ENCODE measurements at places on chromosomes 5 and 9.

- DNase-seq: no peak
Observed at GRCh38 chr5:129639331-129639730, 108.6 kb upstream of the MINAR2 start.

DNA sequence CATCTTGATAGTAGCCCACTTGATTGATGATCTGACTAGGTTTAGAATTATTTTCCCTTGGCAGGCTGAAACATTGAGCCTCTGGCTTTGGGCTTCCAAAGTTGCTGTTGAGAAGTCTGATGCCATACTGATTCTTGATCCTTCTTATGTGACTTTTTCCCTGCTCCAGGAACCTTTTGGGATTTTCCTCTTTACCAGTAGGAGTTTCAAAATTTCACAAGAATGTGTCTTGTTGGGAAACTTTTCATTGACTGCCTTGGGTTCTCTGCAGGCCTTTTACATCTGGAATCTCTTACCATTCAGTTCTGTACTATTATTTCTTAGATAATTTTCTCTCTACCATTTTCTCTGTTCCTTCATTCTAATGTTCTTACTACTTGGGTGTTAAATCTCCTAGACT, 20.0 kb downstream of the STC2 start:
- DNase-seq: no peak

- DNase-seq: no peak
Observed at GRCh38 chr5:142063878-142064331, 44.7 kb upstream of the NDFIP1 start.

- no peak for DNase-seq
Observed at GRCh38 chr5:103357636-103358035, 99.1 kb downstream of the MACIR start.

GRCh38 chr9:126295516-126295915, 31.1 kb upstream of the MVB12B start:
- DNase-seq: no peak

DNA sequence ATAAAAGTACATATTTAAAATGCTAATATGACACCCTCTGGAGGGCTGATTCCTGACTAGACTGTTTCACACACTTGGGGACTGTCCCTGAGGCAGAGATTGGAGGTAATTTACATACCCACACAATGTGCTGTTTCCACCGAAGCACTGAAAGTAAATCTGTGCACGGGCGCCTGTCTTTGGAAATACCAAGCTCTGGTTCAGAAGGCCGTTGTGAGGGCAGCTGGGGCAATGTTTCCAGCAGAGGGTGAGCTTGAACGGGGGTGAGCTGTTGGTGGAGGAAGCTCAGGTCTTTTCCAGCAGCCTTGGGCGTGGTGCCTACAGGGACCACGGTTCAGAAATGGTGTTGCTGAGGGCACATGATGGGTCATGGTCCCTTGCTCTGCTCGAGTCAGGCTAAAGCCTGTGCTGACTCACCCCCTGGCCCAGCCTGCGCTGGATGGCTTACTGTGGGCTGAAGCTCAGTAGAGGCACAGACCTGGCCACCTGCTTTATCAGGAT, 25.8 kb upstream of the HMCN2 start:
- peak; percentile 14 for DNase-seq

DNA sequence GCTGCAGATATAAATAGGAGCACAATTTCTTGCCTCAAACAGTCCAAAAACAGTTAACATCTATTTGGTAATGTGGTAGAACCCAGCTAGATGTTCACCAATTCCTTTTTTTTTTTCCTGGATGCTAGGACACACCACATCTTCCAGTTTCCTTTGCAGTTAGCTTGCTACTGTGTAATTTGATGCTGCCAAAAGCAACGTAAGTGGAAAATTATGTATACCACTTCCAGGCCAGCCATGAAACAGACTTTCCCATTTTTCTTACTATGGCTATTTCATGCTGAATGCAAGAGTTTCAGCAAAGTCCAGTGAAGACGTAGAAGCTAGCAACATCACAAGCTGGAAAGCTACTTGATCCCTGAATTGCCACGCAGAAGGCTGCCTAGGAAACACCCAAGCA, 667.2 kb downstream of the TLE1 start:
- no peak for DNase-seq

GRCh38 chr5:117943541-117943940, 1044.8 kb downstream of the DTWD2 start:
- no peak for DNase-seq

All from hematopoietic multipotent progenitor cell treated with erythropoietin and hydrocortisone succinate and interleukin-3 and kit ligand, for 17 days (in vitro differentiated cells).